Stimulated activated effector memory CD8-positive, alpha-beta T cell treated with anti-CD3 and anti-CD28 coated beads, Interleukin-12 subunit alpha, Interleukin-12 subunit beta, amount 100 ng/mL, for 72 hours (primary cell): ENCODE measurements at places on chromosomes 7 and 10.

- no peak for DNase-seq
Observed at GRCh38 chr7:55052081-55052480, 33.3 kb downstream of the EGFR start.

GRCh38 chr10:104406715-104407650 lies 53.4 kb downstream of the CFAP58 start:
- DNase-seq: no peak

DNA sequence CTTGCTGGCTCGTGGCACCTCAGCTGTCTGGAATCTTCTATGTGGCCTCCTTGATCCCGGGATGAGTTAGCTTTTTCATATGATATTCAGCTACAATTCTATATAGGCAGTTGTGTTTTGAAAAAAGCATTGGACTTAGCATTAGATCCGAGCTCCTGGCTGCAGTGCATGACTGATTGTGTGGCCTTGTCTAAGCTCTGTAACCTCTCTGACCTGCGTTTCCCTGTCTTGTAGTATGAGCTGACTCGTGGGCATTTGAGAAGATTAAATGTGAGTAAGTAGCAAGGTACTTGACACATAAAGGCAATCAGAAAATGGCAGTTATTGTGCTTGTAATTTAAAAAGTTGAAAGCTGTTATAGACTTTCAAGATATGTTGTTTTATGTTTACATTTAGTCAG lies 85.9 kb downstream of the CCNY start:
- DNase-seq: no peak

- DNase-seq: no peak
Observed at GRCh38 chr10:124254490-124254889, 161.1 kb upstream of the CHST15 start.

GRCh38 chr7:83849131-83849530 lies 200.2 kb upstream of the SEMA3E start:
- no peak for DNase-seq

GRCh38 chr7:99229234-99229633 lies 21.3 kb upstream of the KPNA7 start:
- no peak for DNase-seq

GRCh38 chr10:3516234-3516922 lies 268.6 kb downstream of the KLF6 start:
- DNase-seq: no peak

DNA sequence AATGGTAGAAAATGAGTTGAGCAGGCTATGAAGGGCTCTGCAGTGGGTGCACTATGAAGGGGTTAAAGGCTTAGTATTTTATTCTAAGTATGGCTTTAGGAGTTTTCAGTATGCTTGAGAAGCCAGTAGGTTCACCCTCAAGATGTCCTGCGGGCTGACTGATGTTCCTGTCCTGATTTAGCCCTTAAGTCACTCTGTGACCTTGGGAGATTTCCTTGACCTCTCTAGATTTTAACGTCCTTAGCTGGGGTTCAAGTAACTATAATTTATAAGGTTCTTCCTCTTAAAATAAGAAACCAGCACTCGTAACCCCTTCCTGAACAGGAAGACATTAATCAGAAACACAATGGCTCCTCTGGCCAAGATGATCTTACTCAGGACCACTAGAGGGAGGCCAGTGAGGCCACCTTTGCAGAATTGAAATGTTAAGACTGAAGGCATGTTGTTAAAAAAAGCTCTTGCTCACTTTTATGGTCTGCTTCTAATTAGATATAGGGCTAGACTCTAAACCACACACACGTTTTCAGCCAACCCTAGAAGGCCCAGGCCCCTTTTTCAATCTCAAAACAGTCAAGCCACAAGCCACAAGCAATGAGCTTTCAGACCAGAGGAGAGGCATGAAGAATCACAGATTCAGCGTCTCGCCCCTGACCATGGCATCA lies 41.9 kb downstream of the CDK1 start:
- DNase-seq: no peak

GRCh38 chr10:32367793-32368453 lies 21.0 kb upstream of the EPC1 start:
- peak; percentile 47 for DNase-seq

DNA sequence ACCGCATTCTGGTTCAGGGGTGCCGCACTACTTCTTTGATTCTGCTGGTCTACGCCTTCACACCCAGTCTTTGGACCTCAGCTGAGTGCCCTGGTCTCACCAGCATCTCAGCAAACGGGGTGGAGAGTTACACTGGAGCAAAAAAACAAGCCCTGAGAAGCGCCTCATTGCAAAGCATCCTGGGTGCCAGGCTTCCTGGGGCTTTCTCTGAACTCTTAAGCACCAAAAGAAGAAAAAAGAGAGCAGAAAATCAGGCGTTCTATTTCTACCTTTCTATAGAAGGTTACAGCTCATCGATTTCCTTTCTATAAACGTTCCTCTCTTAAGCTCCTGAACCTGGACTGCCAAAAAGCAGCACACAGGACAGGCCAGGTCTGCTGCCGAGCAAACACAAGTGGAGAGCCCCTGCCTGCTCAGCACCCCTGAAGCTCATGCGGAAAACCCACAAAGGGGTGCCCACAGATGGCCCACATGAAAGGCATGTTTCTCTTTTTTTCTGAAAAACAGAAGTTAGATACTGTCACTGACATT lies 217.9 kb downstream of the SFMBT2 start:
- no peak for DNase-seq

- DNase-seq: no peak
Observed at GRCh38 chr7:70953331-70953741, 178.6 kb upstream of the GALNT17 start.

- DNase-seq: no peak
Observed at GRCh38 chr7:35781200-35781701, 19.6 kb upstream of the SEPTIN7 start.

DNA sequence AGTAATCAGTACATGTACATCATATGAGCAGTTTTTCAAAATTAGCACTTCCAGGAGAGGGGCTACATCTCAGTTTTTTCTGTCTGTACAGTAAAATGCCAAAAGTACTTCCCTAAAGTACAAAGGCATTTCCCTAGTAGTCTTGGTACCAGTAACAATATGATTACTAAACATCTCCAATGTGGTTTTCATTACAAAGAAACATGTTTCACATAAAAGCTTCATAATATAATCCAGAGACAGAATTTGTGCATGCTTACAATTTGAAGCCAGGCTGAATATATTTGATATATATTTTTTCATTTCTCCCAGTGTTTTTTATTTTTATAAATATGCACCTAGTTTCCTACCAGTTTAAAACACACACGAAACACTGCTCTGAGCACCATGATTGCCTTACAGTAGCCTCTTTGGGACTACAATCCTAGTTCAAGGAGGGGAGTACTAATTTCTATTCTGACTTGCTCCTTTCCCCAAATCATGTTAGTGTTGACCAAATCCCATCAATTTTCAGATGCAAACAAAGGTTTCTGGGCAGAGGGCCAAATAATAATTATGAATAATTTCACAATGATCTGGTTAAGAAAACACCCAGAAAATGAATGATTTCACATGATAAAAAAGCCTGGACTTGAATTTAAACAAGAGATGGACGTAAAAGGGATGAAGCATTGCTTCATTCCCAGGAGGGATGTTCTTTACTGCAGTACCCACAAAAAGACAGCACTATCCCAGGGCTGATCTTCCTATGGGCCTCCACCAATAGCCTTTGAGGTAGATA lies 201.3 kb downstream of the SLC25A13 start:
- DNase-seq: no peak

GRCh38 chr10:43683451-43684291 lies 35.0 kb upstream of the ZNF32 start:
- no peak for DNase-seq

DNA sequence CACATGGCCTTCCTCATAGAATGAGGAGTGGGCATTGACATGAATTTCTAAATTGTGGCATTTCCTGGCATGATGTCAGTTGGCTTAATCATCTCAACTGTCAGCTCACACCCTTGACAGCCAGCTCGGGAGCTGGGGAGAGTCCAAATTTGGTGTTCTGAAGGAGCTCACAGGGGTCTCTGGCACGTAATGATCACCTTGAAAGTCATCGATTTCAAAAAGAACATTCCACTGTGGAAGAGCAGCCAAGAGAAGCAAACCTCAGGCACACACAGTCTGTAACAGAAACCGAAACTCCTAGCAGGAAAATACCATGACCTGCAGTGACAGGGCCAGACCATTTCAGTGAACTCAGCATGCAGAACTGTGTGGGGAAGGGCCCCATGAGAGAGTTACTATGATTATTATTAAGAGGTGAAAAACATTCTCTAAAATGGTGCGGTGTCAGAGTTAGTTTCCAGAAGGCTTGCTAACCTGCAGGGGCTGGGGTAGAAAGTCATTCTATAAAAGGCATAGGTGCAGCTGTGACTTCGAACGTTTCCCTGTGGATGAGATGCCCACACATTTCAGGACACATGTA lies 26.4 kb upstream of the KLF6 start:
- peak; percentile 81 for DNase-seq

DNA sequence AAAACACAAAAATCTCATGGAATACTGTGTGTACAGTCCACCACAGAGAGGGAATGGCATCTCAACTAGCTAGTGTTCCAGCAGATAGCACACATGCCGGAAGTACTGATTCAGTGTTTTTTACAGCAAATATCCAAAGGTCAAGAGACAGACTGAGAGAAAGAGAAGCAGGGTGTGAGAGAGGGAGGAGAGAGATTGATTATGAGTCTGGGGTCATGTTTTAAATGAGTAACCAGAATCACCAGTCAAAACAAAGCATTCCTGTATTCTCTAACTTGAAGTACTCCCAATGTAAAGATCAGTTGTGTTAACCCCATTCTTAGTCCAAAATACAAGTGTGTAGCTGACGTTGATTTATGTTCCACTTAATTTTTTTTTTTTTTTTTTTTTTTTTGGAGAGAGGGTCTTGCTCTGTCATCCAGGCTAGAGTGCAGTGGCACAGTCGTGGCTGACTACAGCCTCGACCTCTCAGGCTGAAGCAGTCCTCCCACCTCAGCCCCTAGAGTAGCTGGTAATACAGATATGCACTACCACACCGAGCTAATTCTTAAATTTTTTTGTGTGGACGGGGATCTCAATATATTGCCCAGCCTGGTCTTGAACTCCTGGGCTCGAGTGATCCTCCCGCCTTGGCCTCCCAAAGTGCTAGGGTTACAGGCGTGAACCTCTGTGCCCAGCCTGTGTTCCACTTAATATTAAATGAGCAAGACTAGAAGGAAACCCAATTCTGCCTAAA lies 114.2 kb downstream of the TAF3 start:
- DNase-seq: no peak

GRCh38 chr10:13271552-13272163 lies 28.2 kb downstream of the PHYH start:
- peak; percentile 12 for DNase-seq

DNA sequence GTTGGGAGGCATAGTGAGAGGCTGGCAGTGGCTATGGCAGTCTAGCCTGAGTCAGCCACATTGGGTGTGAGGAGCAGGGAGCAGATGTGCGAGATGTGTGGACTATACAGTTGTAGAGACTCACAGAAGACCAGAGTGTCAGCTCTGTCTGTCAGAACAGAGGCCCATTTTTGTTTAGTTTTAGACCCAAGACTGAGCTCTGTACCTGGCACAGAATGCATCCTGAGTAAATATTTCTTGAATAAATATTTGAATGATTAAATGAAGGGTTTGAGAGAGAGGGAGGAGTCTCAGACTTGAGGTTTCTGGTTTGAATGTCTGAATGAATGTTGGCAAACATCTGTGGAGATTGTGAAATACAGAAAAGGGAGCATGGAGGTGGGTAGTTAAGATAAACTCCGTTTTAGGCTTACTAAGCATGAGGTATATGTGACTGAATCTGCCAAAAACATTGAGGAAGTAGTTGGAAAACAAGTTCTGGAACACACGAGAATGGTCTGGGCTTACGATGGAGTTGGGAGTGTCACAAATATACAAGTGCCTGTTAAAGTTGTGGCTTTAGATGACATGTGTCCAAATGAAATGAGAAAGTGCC lies 3.6 kb downstream of the SEC23IP start:
- DNase-seq: no peak

DNA sequence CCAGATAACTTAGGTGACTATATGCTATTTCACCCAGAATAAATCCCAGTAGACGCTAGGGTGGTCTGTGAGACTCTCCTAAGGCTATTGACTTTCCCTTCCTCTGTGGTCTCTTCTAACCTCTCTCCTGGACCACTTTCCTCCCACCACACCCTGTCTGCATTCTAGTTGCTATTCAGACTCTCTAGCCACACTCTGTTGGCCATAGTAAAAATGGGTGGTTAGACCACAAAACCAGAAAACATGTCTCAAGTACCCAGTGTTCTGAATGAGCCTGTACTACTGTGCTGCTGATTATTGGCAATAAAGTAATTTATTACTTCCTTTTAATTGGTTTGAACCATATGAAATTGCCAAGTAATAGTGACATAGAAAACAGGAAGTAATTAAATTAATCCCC lies 240.8 kb downstream of the KIF20B start:
- no peak for DNase-seq

DNA sequence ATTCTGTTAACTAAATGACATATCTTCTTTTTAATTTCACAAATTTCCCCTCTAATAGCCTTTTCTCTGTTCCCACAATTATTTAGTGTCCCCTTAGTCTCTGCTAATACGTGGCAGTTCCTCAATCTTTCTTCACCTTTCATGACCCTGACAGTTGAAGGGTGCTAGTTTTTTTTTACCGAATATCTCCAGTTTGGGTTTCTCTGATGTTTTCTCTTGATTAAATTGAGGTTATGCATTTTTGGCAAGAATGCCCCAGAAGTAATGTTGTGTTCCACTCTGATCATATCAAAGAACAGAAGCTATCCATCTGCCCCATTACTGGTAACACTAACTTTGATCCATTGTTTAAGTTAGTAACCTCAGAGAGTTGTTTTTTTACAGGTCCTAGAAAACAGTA lies 133.6 kb upstream of the ASAH2 start:
- no peak for DNase-seq

DNA sequence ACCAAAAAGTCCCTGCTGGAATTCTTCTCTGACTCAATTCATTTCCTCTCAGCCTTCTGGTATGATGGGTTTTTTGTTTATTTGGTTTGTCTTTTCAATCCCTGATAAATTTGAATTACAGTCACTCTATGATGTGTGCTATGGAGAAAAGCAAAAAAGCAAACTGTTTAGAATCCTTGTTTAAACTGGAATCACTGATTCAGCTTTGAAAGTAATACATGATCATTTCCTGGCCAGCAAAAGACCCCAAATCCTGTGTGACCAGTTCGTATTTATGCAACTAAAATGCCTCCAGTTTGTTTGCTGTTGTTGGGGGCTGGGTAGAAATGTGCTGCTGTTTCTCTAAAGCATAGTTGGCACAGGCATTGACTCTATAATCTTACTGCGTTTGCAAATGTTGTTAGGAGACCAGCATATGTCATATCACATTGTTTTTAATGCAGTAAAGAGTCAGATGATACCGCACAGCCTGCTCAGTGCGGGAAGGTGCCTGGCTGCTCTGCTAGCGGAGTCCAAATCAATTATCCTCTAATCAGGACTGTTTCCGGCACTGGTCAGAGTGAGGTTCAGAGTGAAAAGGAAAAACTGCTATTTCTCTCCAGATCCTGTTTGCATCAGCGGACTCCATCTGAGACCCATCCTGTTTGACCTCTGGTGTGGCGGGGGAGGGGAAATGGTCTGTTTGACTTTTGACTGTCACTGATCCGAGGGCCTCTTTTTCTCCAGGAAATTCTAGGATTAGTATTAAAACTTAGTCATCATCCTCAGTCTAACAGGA lies 40.6 kb upstream of the ADD3 start:
- DNase-seq: no peak

- no peak for DNase-seq
Observed at GRCh38 chr10:100535338-100535714, 417 bp upstream of the HIF1AN start.

GRCh38 chr7:136911344-136911743 lies 42.9 kb downstream of the CHRM2 start:
- DNase-seq: no peak

- DNase-seq: no peak
Observed at GRCh38 chr7:105674200-105674920, 93.1 kb upstream of the EFCAB10 start.
